GM23248 (cell line): ENCODE measurements at places on chromosomes 7 and 10. TPM values are rescaled to one million over a fixed set of nuclear protein-coding genes. Genes with fewer than 3 reads are reported as not detected.
A peak's percentile ranks its signal among the peaks of the same experiment; 100 is the strongest.

Gene GIMAP1
- total RNA-seq = not detected in 2 replicates

Gene CPA4
- 8.6 and 16.7 TPM in 2 replicates for total RNA-seq

Gene OPN1SW
- total RNA-seq = not detected in 2 replicates

Gene VGF
- 0.89 TPM in 1 of 2 replicates, not detected in the other for total RNA-seq

Gene MPP7
- total RNA-seq = 0.65 TPM in 1 of 2 replicates, not detected in the other

Gene SLC18A2
- not detected in 2 replicates for total RNA-seq

DNA sequence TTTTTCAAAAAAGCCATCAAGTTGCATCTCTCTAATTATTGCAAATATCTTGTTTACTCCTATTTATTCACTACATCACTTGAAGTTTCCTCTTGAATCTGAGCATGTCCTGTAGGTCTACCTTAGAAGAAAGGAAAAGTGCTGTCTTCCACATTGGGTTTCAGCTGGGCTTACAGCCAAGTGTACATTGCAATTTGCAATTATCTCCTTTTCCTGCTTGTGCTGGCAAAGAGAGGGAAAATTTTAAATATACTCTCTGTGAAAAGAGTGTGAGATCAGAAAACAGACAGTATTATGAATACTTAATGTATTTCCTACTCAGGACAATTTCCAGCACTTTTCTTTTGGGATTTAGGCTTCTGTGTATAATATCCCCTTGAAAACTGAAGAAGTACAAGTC, 839.7 kb downstream of the CNTNAP2 start:
- no peaks in the 10 kb centered on the region for H3K36me3 ChIP-seq

DNA sequence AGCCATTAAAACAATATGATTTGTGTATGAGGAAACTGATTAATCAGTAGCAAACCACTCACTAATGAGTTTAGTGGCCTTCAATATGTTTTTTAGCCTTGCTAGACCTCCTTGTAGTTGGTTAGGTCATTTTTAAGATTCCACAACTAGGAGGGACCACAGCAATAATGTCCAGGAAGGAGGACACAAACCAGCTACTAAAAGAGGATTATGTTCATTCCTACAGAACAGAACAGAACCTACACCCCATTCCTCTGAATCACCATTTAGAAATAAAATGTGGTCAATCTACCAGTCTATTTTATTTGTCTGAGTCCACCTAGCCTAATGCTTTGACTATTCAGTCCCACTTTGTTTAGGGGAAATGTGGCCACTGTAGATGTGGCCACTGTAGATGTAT, 226.3 kb downstream of the GLI3 start:
- peak; percentile 36 for DNase-seq
- H3K36me3 ChIP-seq = 0 out of 2 replicates have a peak, but pooled peaks cover 3% of the 10 kb centered on the region
- H3K4me3 ChIP-seq = no peak overlapping the region
- H3K4me1 ChIP-seq = peaks cover 9% of the 10 kb centered on the region; the same call in 1 of the 2 replicates

DNA sequence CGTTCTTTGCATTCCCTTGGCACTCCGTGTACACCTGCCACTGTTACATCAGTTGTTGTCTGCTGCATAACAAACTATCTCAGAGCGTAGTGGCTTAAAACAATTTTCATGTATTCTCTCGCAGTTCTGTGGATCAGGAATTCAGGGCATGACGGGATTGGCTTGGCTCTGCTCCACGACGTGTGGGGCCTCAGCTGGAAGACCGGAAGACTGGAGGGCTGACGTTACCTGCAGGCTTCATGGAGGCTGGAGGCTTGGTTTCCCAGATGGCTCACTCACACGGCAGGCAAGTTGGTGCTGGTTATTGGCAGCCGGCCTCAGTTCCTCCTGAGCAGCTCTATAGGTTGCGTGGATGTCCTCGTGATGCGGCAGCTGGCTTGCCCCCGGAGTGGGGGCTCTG, 25.5 kb downstream of the NYAP1 start:
- peak; percentile 63 for DNase-seq
- no peak overlapping the region for H3K27ac ChIP-seq
- no peaks in the 10 kb centered on the region for H3K27me3 ChIP-seq
- no peak overlapping the region for H3K4me3 ChIP-seq
- no peaks in the 10 kb centered on the region for H3K4me1 ChIP-seq
- H3K36me3 ChIP-seq = no peaks in the 10 kb centered on the region

- H3K27me3 ChIP-seq = no peaks in the 10 kb centered on the region
- no peaks in the 10 kb centered on the region for H3K36me3 ChIP-seq
- H3K4me1 ChIP-seq = peaks cover 9% of the 10 kb centered on the region
- H3K27ac ChIP-seq = peak overlapping the region; percentile 57
Observed at GRCh38 chr10:104472505-104472904, 118.9 kb downstream of the CFAP58 start.

- no peak for DNase-seq
- H3K27me3 ChIP-seq = no peaks in the 10 kb centered on the region
- peaks cover 61% of the 10 kb centered on the region; the same call in 1 of the 2 replicates for H3K36me3 ChIP-seq
- H3K27ac ChIP-seq = no peak overlapping the region
Observed at GRCh38 chr7:143304938-143305337, 11.0 kb upstream of the CLCN1 start.

DNA sequence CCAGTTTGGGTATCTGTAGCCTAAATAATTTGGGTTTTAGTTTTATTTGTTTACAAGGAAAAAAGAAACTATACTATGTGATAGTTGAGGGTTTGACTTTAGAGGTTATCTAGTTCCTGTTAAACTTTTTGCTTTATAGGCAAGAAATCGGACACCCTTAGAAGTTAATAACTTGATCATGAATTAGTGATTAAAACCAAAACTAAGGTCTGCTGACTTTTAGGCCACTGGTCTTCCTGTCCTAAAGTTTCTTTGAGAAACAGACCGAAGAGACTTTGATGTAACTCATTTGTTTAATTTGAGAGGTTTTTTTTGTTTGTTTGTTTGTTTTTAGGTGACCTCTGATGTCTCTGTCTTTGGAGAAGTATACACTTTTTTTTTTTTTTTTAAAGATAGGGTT, 59.7 kb downstream of the PHTF2 start:
- DNase-seq = no peak
- H3K4me3 ChIP-seq = no peak overlapping the region
- H3K27ac ChIP-seq = no peak overlapping the region
- no peaks in the 10 kb centered on the region for H3K27me3 ChIP-seq
- H3K36me3 ChIP-seq = no peaks in the 10 kb centered on the region

DNA sequence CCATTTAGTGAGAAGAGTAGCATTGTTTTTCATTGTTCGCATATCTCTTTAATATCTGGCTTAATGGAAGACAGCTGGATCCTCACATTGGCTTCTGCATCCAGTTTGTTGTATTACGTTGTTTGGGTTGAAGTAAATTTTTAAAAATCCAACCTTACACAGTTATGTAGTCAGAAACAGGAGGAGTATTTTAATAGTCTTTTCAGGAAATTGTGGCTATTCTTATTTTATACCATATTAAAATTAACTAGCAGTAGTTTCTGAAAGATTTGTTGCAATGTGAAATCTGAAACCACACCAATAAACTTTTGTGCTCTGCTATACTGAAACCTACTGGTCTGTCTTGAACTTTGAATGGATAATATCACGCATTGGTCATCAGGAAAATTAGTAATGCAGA, 27.9 kb downstream of the MYPN start:
- H3K27me3 ChIP-seq = no peaks in the 10 kb centered on the region
- peak; percentile 60 for DNase-seq
- H3K4me1 ChIP-seq = peaks cover 67% of the 10 kb centered on the region
- H3K36me3 ChIP-seq = no peaks in the 10 kb centered on the region
- H3K27ac ChIP-seq = peak overlapping the region; percentile 96

GRCh38 chr7:31687024-31687748, at the start of gene PPP1R17:
Gene PPP1R17 (plus strand): TSS chr7:31687215. CDS start chr7:31692442, 5,227 bp downstream.
- no peaks in the 10 kb centered on the region for H3K4me1 ChIP-seq
- no peak for DNase-seq
- no peak within 1 kb of the TSS for H3K27ac ChIP-seq
- H3K27me3 ChIP-seq = no peaks in the 10 kb centered on the region
- H3K4me3 ChIP-seq = no peak within 1 kb of the TSS

DNA sequence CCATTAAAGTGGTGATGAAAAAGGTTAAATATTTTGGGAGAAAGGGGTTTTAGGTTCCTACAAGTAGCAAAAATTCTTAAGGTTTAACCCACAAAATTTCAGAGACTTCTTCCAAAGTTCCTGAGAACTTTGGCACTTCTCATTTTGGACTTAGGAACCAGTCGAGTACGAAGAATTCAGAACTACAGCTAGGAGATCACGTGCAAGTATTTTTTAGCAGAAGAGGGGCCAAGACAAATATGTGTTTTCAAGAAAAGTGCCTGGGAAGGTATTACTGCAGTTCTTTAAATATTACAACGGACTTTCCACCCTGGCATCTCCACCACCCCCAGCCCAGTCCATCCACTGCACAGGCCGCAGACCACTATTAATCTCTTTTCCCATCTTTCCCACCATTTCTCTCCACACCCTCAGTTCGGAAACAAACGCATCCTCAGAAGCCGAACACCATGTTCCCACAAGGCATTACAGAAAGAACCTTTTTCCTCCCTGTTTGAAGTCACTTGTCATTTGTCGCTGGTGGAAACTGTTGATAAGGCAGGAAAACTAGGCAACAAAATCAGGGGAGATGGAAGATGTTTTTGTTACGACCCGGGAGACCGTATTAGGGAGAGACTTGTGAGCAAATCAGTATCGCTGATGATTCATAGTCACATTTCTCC, 7.1 kb downstream of the INHBA start:
- H3K4me1 ChIP-seq = peaks cover 36% of the 10 kb centered on the region
- H3K27ac ChIP-seq = peak overlapping the region; percentile 86
- DNase-seq = no peak
